ENCODE measurements at places on chromosomes 5 and 9.

DNA sequence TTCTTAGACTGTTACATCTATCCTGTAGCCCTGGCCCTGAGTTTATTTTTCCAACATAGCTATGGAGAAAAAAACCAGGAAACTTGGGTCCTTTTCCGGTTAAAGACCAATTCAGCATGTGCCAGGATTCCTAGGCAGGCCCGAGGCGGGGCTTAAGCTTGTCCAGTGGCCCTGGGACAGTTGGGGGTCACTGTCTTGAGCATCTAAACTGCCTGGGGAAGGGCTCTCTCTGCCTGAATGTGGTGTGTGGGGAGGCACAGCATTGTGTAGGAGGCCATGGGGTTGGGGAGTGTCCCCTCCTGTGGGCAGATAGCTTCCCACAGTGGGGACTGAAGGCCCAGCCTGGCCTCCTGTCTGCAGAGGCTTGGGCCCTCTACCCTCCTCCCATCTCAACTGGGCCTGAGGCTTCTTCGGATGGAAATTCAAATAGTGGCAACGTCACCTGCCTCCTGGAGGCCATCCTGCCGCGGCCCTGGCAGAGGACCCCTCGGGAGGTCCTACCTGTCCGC lies 88.8 kb downstream of the PHF2 start:
- DNase-seq = no peak

DNA sequence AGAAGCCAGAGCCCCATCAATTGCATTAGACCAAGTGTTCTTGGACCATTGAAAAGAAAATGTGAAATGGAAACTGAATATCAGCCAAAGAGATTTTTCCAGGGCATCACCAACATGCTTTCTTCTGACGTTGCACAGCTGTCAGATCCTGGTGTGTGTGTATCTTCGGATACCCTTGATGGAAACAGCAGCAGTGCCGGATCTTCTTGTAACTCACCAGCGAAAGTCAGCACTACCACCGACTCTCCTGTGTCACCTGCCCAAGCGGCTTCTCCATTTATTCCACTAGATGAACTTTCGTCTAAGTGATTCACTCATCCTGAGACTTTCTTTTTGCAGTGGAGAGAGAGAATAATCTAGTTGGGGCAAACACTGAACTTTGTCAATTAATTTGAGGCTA lies 75.7 kb downstream of the PIP5K1B start:
- no peak for DNase-seq

- no peak for DNase-seq
Observed at GRCh38 chr5:78541086-78541654, 107.4 kb downstream of the LHFPL2 start.

GRCh38 chr9:101569741-101570501 lies 24.8 kb downstream of the PPP3R2 start:
- no peak for DNase-seq

GRCh38 chr9:124298646-124299235 lies 41.0 kb downstream of the NEK6 start:
- DNase-seq = no peak

- DNase-seq = no peak
Observed at GRCh38 chr5:151184316-151185042, 26.9 kb upstream of the ANXA6 start.

DNA sequence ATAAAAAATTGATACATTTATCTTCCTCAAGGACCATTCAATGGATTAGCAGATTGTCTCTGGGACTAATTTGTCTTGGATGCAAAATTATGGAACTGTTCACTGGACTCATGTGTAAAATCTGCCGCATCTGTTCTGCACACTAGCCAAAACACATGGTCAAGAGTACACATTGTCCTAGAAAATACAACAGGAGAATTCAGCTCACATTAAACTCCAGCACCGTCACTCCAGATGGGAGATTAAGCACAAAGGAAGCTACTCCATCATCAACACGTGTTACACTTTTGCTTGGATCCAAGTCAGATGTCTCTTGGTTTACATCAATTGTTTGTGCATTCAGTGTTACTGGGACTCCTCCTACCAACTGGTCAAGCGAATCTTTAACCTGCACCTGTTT lies 28.8 kb downstream of the C5 start:
- no peak for DNase-seq

DNA sequence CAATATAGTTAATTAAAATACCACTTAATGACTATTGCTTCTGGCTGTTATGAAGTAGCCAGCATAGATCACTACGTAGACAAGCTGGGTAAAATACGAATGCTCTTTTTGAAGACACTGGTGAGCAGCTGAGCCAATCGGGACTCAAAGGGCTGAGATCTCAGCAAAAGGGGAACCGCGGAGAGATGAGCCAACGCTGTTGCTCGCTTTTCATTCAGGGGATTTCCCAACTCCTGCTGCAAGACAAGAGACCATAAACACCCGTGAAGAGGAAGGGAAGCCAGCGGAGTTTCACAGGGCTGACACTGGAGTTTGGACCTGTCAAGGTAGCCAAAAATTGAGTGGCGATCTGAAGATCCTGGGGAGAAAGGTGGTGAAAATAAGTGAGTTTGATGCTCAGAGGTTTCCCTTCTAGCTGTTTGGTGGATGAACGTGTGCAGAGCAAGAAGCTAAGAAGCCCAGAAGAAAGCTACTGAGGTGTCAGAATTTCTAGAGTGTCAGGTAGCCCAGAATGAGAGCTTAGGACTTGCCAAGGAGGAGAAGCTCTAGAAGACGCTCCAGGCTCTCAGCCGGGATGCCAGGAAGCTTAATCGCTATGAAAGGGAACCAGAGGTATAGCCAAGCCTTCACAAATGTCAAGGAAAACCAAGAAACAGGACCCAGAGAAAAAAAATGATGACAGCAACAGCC lies 79.6 kb upstream of the RNU6ATAC start:
- no peak for DNase-seq

DNA sequence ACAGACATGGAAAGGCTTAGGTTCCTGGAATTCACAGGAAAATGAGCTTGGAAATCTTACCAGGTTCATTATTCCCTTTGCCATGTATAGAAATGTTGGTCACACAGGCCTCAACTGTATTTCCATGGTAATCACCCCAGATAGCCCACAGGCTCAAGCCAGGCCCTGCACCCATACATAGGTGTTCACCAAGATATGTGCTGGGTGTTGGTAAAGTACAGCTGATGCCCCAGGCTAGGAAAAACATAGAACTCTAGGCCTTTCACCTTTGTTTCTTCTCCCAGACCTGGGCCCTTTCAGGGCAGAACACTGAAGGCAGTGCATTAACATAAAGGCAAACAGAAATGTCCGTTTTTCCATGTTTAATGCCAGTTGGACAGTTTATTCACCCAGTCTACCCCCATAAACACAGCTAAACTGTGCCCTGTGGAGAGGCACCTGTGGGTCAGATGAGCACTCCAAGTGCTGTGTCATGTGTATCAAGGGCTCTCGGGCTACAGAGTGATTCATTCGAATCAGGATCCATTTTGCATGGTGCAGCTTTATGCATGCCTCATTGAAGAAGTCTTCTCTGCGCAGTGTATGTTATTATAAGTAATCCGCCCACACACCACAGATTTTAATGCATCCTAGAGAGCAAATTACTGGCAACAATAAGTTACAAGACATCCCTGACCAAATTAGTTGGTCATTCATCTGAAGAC lies 93.4 kb upstream of the SLC30A5 start:
- DNase-seq = no peak

DNA sequence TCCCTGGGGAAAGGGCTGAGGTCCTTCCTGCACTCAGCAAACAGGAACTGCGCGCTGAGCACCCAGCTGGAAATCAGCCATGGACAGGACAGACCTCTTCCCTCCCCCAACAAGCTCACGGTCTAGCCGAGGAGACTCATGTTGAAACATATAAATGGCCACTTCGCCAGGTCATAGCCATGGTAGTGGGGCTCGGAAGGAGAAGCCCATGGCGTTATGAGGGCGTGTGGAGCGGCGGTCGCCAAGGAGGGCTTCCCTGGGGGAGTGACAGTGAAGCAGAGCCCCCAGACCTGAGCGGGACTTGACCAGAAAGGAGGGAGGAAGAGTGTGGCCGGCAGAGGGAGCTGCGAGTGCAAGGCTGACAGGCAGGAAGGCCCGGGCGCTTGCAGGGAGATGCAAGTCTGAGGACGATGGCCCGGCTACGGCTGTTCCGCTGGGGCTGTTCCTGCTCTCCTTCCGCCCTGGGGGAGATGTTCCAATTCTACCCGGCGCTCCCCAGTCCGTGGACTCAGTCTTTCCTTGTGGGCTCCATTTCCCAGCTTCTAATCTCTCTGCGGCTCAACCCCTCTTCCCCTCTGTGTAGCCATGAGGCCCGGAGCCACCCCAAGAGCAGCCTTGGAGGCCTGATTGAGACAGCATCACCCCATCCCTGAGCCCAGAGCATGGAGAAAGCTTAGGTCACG lies 43.9 kb upstream of the PRRC2B start:
- peak; percentile 71 for DNase-seq

DNA sequence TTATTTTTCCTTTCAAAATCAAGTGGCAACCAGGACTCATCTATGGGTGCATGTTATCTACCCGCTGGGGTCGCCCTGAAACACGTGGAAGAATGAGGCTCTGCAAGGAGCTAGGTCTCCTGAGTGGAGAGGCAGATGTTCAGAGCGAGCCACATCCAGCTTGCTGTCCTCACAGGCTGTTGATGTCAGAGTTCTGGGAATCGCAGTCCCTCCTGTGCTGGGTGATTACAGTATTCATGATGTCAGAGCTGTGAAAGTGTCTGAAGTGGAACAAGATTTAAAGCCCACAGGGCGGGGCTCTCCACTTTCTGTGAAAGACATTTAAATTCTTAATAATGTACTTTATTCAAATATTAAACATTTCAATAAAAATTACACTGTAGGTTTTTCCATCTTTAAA lies 24.4 kb upstream of the LMX1B start:
- DNase-seq = no peak

- DNase-seq = no peak
Observed at GRCh38 chr5:100840789-100841188, 62.3 kb downstream of the ST8SIA4 start.

- no peak for DNase-seq
Observed at GRCh38 chr5:170450061-170450669, 53.7 kb upstream of the KCNIP1 start.

GRCh38 chr5:111720333-111720890 lies 36.6 kb downstream of the NREP start:
- no peak for DNase-seq

- no peak for DNase-seq
Observed at GRCh38 chr5:160445132-160445531, 23.5 kb downstream of the PTTG1 start.

DNA sequence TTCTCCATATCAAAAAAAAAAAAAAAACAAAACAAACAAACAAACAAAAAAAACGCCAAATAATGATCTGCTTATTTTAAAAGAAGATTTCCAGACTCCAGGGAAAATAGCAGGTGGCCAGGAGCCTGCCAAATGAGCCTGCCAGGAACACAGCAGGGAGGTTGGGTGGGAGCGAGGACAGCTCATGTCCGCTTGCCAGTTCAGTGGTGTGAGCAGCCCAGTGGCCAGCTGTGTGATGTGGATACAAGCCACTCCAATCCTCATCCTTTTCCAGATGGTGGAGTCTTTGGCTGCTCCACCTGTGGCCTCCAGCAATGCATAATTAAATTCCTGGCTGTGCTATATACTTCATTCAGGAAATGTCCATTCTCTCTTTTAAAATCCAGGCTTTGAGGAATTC lies 1025.1 kb upstream of the C9orf72 start:
- DNase-seq = no peak

GRCh38 chr5:5146530-5147160 lies 6.5 kb downstream of the ADAMTS16 start:
- DNase-seq = no peak

- DNase-seq = no peak
Observed at GRCh38 chr5:72134226-72134899, 27.1 kb downstream of the MAP1B start.

- DNase-seq = no peak
Observed at GRCh38 chr5:72857396-72857795, 40.9 kb downstream of the TNPO1 start.

DNA sequence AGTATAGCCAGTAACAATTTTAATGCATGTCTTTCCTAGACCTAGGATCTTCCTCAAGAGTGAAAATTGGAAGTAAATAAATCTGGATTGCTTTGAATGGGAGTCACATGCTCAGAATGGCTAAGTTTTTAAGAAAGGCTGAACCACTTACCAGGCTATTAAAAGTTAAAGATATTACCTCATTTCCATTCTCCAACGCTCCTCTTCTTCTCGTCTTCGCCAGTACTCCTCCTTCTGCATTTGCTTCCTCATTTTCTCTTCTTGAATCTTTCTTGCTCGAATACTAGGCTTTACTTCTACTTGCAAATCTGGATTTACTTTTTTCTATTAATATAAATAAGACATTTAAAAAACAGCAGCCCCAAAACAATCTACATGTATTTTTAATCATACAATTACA lies 49.6 kb downstream of the ZFR start:
- no peak for DNase-seq

- no peak for DNase-seq
Observed at GRCh38 chr9:22103685-22104575, 94.8 kb upstream of the CDKN2B start.

DNA sequence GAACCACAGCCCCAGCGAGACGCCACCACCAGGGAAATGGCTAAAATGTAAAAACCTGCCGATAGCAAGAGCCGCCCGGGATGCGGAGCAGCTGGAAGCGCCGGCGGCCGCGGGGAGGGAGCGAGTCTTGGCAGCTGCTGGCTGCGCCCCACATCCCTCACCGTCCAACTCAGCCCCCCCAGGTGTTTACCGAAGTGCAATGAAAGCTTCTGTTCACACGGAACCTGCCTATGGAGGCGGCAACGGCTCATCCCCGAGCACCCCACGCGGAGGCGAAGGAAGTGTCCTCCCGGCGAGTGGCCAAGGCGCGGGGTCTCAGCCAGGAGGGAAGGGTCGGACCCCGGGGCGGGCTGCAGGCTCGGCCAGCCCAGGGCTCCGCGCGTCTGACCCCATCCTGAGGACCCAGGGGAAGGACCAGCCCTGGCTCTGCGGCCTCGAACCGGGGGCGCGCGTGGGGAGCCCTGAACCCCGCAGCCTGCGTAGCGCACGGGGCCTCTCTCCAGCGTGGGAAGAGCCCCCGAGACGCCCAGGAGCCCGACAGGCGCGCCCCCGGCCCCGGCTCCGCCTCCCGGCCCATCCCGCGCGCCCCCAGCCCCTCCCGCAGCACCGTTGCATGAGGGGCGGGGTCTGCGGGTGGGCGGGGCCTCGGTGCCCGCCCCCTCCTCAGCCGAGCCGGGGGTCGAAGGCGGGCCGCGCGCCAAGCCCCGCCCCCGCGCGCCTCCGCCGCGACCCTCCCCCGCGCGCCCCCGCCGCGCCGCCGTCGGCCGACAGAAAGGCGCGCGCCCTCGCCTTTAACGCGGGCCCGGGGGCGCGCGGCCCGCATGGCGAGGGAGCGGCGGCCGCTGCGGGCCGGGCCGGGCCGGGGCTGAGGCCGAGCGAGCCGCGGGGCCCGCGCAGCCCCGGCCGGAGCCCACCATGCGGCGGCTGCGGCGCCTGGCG lies at the start of gene DIPK1B:
Gene DIPK1B, plus strand, starts transcription at position 822 of the 939 bp plus-strand sequence. Its CDS starts 94 bp downstream, at position 916.
- no peak for DNase-seq

- no peak for DNase-seq
Observed at GRCh38 chr5:179797741-179798140, 4.0 kb downstream of the LTC4S start.
